ENCODE measurements at places on chromosomes 2 and 18.

DNA sequence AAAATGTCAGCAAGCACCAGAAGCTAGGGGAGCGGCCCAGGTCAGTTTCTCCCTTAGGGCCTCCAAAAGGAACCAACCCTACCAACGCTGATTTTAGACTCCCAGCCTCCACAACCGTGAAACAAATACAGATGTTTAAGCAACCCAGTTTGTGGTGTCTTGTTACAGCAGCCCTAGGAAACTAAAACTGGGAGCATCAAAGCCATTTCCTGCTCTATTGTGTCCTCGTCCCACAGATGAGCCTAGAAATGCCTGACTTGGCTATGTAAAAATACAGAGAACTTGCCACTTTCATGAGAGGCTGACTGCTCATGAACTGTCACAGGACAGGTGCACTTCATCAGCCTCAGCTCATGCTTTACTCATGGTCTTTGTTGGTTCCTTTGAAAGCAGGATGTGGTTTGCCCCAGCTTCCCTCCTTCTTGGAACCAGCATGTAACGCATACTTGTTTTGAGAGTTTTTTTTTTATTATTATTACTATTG, 97.6 kb upstream of the SLC39A10 start:
- DNase-seq = peak; percentile 67

GRCh38 chr18:58097907-58098166, 53.8 kb downstream of the NEDD4L start:
- DNase-seq = no peak

DNA sequence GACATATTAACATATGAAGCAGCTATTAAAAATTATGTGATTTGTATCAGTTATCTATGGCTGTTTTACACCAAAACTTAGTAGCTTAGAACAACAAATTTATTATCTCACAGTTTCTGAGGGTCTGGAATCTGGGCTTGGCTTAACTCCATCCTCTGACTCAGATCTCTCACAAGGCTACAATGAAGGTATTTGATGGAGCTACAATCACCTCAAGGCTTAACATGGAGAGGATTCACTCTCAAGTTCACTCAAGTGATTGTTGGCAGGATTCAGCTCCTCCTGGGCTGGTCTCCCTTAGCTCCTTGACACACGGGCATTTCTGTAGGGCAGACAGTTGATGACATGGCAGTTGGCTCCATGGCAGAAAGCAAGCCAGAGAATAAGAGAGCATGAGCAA, 133.0 kb upstream of the SLC14A2 start:
- no peak for DNase-seq

GRCh38 chr2:41873102-41874031, 174.5 kb upstream of the PKDCC start:
- no peak for DNase-seq

GRCh38 chr2:189657867-189658266, 3.4 kb upstream of the ASNSD1 start:
- DNase-seq = no peak

GRCh38 chr2:15812187-15812780, 128.1 kb upstream of the MYCN start:
- DNase-seq = no peak

- DNase-seq = peak; percentile 41
These were observed 9.6 kb upstream of the DYNC2LI1 start for GRCh38 chr2:43764086-43764705.

DNA sequence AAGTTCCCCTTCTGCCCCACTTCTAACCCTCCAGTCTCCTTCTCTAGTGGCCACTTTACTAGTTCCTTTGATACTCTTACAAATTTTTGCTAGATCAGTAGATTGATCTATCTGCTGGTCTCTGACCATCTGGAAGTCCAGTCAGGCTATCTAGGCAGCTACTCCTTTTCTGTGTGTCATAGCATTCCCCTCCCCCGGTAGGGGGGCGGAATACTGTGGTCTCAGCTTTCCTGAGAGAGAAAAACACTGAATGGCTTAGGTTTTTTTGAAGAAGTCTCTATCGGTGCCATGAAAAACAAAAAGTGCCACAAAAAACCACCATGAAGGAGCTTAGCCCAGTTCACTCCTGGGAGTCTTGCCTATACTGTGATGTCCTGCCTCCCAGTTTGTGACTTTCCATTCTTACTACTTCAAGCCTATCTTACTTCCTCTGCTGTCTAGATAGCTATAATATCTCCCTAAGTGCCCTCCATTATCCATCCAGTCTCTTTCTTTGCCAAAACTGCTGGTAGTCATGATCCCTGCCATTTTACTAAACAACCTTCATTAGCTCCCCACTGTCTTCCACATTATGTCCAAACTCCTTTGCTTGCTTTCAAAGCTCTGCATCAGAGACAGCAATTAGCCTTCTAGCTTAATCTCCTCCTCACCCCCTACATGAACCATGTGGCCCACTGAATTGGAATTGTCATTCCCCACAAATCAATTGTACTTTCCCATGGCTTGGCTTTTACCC, 29.9 kb downstream of the TPGS2 start:
- no peak for DNase-seq

DNA sequence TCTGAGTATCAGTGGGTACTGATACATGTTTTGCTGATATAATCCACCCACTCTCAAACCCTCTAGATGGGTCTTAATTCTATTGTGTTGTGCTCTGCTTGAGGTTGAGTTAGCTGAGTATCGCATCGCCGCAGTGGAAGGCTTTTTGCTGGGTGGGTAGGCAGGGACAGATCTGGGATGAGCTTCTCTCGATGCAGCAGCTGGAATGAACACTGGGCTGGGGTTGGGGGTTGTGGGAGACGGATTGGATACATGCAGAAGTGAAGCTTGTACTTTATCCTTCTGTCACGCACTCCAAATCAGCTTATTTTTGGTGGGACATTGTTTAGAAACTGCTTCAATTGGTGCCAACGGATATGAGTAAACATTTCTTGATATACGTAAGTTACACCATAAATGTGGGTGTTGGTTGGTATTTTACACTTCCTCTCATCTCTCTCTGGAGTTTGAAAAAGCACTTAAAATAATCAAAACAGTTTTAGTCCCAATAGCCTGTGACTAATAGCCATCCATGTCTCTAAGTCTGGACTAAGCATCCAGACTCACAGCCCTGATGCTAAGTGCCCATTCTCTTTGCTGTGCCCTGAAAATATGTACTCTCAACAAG, 107.1 kb downstream of the POLE4 start:
- DNase-seq = no peak

GRCh38 chr2:64454386-64455332, 697 bp downstream of the LGALSL start:
- DNase-seq = peak; percentile 81

- no peak for DNase-seq
These were observed 71.2 kb upstream of the CCBE1 start for GRCh38 chr18:59768409-59768808.

DNA sequence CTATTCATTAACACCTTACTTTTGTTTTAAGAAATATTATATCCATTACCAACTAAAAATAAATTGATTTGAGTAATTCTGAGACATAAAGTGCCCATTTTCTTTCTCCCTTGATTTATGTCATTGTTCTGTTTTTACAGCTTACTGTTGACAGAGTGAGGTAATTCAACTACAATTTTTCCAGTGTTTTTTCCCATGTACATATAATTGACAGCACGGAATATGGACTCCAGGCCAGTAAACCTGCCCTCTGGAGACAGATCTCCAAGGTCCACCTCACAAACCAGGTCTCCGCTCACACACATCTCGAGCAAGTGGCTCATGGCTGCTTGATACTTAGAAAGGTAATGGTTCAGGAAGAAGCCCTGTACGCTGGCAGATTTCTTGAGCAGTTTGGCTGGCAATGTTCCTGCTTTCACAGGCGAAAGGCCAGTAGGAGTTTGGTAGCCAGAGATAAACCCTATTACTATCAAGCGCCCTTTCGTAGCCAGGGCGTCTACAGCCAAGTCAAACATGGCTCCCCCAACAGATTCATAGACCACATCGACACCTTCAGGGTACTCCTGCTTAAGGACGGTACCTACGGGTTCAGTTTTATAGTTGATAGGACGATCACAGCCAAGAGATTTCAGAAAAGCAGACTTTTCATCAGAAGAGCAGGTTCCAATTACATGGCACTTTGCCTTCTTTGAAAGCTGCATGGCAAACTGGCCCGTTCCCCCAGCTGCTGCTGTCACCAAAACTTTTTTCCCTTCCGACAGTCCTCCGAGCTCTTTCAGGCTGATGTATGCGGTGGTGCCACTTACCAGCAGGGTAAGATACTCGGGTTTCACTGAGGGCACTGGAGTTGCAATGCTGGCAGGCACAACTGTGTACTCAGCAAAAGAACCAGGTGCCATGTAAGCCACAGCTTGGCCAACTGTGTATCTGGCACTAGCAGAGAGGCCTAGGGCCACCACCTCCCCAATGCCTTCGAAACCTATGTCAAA, 7.4 kb downstream of the PTGR3 start:
- DNase-seq = no peak

- DNase-seq = no peak
These were observed 9.4 kb upstream of the COLEC11 start for GRCh38 chr2:3585261-3586109.

- DNase-seq = peak; percentile 72
These were observed 159.7 kb downstream of the DOCK10 start for GRCh38 chr2:224882291-224883171.

GRCh38 chr2:76731157-76731556, 791.0 kb downstream of the LRRTM4 start:
- no peak for DNase-seq

- peak; percentile 82 for DNase-seq
These were observed 42.1 kb downstream of the TPGS2 start for GRCh38 chr18:36786686-36787085.

DNA sequence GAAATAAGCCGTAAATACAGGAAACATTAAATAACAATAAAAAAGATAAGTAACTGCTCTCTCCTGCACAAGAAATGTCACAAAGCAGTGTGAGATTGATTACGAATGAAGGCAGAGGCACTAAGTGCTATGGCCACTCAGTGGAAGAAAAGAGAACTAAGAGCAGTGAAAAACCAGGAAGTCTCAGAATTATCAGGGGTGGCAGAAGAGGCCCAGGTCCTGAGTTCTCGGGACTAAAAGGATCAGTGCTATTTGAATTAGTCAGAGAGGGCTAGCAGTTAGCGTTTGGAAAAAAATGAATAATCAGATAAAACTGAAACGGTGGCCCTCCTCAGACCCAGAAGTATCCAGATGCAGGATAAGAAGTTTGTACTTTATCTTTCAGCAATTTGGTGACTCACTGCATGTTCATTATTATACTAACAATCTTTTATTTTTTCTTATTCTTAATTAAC, 367.1 kb downstream of the ZEB2 start:
- peak; percentile 19 for DNase-seq

DNA sequence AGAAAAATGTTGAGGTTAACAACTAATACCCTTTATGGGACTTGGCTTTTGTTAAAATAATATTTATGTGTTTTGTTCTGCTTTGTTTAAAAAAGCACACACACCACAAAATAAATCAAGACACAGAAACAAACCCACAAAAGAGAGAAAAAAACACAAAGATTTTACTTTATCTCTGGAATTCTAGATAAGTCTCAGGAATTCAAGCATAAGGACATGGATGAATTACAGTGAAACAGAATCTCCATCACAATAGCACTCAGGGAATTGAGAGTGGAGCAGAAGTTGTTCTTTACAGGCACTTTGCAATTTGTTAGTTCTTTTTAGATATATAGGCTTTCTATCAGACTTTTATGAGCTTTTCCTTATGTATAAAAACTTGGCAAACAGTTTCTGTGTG, 360.9 kb upstream of the ZC3H15 start:
- no peak for DNase-seq

DNA sequence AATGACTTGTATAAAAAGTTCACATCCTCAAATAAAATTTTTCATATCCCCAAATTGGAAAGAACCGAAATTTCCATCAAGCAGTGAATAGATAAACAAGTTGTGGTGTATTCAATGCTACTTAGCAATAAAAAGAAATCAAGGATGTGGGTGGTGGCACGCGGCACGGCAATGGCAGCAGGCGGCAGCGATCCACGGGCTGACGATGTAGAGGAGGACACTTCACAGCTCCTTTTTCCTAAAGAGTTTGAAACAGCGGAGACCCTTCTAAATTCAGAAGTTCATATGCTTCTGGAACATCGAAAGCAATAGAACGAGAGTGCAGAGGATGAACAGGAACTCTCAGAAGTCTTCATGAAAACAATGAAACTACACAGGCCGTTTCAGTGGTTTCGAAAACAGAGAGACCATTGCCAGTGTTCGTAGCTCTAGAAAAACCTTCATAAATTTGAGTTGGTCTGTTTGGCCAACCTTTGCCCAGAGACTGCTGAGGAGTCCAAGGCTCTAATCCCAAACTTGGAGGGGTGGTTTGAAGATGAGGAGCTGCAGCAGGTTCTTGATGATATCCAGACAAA, 9.8 kb upstream of the IL36A start:
- DNase-seq = no peak

DNA sequence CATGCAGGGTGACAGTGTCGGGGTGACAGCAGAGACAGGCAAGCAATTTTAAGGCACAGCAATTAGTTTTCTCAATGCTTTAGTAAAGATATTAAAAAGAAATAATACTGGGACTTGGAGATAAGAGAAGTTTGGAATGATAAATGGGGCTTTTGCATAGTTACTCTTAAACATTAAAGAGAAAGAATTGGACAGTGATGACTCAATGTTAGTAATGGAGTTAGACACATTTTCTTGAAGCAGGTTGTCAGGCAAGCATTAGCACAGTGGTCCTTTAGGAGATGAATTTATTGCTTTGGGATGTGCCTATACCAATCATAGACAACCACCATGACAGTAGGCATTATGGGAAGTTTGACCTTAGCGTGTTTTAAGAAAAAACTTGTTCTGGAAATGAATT, 228.3 kb upstream of the RAB12 start:
- no peak for DNase-seq

GRCh38 chr2:129905664-129906081, 73.8 kb upstream of the RAB6C start:
- DNase-seq = no peak

DNA sequence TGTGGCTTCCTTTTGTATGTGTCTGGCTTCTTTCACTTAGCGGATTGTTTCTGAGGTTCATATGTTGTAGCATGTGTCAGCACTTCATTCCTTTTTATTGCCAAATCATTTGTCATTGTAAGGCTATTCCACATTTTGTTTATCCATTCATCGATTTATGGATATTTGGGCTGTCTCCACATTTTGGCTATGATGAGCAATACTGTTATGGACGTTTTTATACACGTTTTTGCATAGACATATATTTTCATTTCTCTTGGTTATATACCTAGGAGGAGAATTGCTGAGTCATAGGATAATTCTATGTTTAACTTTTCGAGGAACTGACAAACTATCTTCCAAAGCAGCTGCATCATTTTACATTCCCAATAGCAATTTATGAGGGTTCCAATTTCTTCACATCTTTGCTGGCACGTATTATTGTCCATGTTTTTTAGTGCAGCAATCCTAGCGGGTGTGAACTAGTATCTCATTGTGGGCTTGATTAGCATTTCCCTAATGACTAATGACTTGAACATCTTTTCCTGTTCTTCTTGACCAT, 48.1 kb upstream of the TBC1D8 start:
- no peak for DNase-seq

- no peak for DNase-seq
These were observed 194.7 kb downstream of the BABAM2 start for GRCh38 chr2:28085201-28085600.

- no peak for DNase-seq
These were observed 76.9 kb downstream of the RTP5 start for GRCh38 chr2:241946306-241947003.
